ENCODE measurements at places on chromosomes 13 and 19. TPM values are rescaled to one million over a fixed set of nuclear protein-coding genes. Genes with fewer than 3 reads are reported as not detected.

Gene NDUFA3
- total RNA-seq = 35.5 TPM

Gene ZNF175
- 1.6 TPM for total RNA-seq

Gene ETV2
- total RNA-seq = 1.5 TPM

Gene APC2
- under 0.01 TPM for total RNA-seq

Gene PCDH20
- total RNA-seq = not detected

Gene MBD3L2
- not detected for total RNA-seq

Gene ZNF524
- 19.3 TPM for total RNA-seq

Gene MISP
- under 0.01 TPM for total RNA-seq

Gene SH2D3A
- total RNA-seq = under 0.01 TPM

Gene PSG6
- total RNA-seq = not detected

Gene PABPC3
- under 0.01 TPM for total RNA-seq

Gene SLC25A15
- 26.4 TPM for total RNA-seq

Gene ZNF497
- total RNA-seq = under 0.01 TPM

Gene GPR4
- under 0.01 TPM for total RNA-seq

Gene CATSPERD
- total RNA-seq = not detected

Gene MYADM
- 60.9 TPM for total RNA-seq

Gene ANKRD24
- total RNA-seq = 2.0 TPM

Gene TPTE2
- not detected for total RNA-seq

Gene POLD1
- 65.6 TPM for total RNA-seq

Gene TRIP10
- 51.9 TPM for total RNA-seq

Gene EID2
- 13.1 TPM for total RNA-seq

Gene GRIN2D
- total RNA-seq = 0.15 TPM

Gene IZUMO2
- not detected for total RNA-seq

Gene C19orf73
- 2.2 TPM for total RNA-seq

Gene MUC16
- total RNA-seq = not detected

Gene TNPO2
- 22.4 TPM for total RNA-seq

Gene URAD
- total RNA-seq = not detected
